NCI-H345 (cell line): ENCODE measurements at places on chromosomes 6 and 20.

DNA sequence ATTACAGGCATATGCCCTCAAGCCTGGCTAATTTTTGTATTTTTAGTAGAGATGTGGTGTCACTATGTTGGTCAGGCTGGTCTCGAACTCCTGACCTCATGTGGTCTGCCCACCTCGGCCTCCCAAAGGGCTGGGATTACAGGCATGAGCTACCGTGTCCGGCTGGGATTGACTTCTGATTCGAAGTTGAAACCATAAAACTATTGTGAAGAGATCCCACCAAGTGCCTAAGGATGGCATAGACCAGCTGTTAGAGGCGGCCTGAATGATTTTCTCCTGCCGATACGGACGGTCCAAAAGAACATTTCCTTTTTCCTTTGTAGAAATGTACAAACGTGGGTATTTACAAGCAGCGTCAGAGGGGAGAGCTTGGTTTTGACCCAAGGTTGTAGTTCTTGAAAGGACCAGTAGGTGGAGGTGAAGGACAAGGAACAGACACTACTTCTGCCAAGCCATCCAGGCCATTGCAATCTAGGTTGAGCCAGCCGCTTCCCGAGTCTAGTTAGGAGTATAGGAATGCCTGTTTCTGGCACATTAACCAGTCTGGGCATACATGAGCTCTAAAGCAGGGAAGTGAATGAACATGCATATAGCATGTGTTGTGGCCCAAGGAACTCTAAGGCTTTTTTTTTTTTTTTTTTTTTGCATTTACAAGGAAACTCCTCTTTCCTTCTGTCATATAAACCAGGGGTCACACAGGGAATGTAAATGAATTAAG, 29.0 kb downstream of the MOCS3 start:
- DNase-seq: peak; percentile 89

DNA sequence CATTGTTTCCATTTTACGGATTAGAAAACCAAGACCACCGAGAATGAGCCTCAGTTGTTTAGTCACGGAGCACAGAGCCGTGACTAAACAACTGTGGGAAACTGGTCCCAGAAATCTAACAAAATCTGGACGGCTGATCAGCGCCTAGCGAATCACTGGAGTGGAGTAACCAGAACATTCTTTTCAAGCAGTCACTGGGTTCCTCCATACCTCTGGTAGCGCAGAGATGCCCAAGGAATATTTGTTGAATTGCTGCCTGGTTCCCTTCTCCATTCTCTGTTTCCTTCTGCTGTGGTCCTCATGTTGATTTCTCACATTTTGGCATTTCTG, 62.0 kb downstream of the GPX5 start:
- no peak for DNase-seq

- no peak for DNase-seq
Measured at GRCh38 chr6:90720404-90720803, 133.5 kb upstream of the MAP3K7 start.

- no peak for DNase-seq
Measured at GRCh38 chr20:50560867-50561266, 50.7 kb downstream of the PTPN1 start.

DNA sequence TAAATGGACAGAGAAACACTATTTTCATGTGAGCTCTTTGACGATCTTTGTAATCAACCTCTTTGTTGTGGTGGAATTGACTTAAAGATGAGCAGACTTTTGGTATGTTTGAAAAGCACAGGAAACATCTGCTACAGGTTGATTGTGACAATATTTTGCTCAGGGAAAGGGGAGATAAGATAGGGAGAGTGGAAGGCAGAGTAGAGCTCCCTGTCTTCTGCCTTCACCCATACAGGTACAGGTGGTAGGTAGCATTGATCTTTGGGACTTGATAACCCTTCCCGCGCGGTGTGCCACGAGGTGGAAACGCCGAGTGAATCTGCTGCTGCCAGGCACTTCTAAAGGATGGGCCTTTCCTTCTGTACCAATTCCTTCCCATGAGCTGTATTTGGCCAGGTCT, 183.6 kb downstream of the UTRN start:
- no peak for DNase-seq

GRCh38 chr20:63580796-63581461, 6.9 kb upstream of the HELZ2 start:
- peak; percentile 23 for DNase-seq

- no peak for DNase-seq
Measured at GRCh38 chr6:168004023-168004422, 6.6 kb downstream of the KIF25 start.

DNA sequence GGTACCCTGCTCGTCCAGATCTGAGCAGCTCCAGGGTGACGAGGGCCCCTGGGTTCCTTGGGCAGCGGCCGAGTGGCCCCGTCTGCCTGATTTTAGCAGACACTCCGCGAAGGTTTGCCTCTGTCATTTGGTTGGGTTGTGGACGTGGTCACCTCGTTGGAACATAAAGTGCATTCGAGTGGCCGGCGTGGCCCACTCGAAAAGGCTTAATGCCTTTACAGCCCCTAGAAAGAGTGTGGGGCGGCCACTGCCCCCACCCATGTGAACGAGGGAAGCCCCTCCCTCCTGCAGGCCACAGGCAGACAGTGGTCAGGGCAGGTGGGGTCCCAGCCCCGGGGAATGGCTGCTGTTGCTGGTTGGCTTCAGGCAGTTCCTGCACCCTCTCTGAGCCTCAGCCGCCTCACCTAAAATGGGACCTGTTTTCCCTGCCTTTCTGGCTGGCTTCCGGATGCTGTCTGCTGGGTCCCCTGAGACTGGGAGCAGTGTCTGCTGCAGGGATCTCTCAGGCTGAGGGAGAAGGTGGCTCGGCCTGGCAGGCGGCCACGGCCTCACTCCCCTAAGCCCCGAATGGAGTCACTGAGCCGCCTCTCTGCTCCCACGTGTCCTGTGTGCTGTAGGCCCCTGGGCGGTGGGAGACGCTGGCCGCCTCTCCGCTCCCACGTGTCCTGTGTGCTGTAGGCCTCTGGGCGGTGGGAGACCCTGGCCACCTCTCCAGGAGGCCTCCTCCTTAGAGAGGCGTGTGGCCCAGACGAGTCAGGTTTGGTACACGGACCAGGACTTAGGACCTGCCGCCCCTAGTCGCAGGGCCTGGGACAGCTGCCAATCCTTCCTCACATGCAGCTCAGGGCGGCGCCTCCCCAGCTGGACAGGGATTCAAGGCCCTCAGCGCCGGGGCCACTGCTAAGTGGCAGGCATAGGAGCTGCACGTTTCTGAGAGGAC, 233.0 kb downstream of the ERMARD start:
- DNase-seq: no peak

DNA sequence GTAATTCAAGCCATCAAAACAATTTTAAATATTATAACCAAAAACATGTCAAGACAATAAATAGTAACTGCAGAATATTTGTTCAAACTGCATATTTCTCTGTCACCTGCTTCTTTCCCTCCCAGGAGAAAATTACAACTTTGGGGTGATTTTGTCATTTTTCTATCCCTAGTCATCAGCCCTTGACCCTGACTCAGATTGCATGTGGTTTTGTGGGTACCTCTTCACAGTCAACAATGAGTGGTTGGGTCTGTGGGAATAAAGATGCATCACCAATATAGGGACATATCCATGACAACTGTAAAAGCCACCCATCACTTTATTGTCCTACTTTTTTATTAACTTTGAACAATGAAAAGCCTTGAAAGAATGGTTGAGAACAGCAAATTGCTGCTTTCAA, 7.3 kb downstream of the COL10A1 start:
- DNase-seq: no peak

DNA sequence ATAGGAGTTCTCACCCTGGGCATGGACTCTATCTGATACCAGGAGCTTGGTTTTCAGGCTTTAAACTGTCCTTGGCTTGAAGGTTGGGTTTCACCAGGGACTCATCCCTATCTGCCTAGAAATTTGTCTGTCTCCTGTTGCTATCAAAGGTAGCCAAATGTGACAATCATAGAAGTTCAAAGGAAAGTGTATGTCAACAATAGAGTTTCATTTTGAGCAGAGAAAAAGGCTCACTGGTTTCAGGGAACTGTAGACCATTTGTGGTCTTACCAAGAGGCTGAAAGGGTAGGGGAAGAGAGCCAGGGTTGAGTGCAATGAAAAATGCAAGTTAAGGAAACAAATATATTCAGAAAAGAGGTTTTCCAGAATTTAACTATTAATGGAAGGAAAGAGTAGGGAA, 966.8 kb upstream of the CITED2 start:
- no peak for DNase-seq

- DNase-seq: no peak
Measured at GRCh38 chr6:140105241-140105640, 730.8 kb upstream of the CITED2 start.

DNA sequence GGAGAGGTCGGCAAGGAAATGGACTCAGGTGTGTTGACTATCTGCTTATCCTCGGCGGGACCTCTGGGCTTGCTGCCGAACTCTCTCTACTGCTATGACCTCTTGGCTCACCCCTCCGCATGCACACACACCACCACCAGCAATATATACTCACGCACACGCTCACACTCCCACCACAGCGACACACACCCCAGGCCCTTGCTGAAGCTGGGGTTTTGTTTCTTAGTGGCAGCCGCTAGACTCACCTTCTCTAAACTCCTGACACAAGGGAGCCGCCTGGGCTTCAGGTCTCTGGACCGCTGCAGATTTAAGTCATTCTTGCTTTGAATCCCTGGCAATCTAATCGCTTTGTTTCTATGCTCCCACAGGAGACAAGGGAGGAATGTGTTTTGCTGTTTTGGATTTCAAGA, 59.4 kb upstream of the BACH2 start:
- DNase-seq: no peak

GRCh38 chr20:52532674-52533073, 341.1 kb upstream of the ZFP64 start:
- DNase-seq: no peak

- DNase-seq: no peak
Measured at GRCh38 chr6:1381481-1382330, 7.7 kb upstream of the FOXF2 start.

DNA sequence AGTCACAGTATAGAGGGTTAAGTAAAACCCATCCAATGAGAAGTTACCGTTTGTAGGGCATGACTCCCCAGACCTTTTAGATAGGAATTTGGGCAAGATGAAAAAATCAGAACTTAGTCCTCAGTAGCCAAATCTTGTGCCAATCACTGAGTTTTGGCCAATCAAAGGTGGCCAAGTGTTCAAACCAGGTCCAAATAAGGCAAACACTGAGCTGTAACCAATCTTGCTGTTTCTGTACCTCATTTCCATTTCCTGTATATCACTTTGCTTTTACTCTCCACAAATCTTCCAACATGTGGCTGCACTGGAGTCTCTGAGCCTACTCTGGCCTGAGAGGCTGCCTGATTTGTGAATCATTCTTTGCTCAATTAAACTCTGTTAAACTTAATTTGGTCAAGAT, 81.8 kb upstream of the GPR6 start:
- DNase-seq: no peak

- no peak for DNase-seq
Measured at GRCh38 chr6:151962246-151962846, 154.9 kb downstream of the ESR1 start.

DNA sequence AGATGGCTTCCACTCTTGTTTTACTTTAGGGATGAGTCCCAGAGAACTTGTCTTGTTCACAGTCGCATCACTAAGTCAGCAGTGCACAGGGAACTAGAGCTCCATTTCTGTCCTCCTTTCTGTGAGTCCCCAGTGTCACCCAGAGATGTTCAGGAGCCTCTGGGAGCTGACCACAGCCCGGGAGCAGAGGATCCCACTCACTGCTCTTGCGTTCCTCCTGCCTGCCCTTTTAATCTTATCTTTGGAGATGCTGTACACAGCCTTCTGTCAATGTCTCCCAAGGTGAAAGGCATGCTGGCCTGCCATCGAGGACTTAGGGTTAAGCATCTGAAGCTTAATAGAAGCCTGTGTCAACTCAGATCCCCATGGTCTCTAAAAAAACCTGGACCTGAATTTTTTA, 71.2 kb downstream of the IGF2R start:
- DNase-seq: no peak

GRCh38 chr6:79943133-79943532, 4.2 kb downstream of the ELOVL4 start:
- DNase-seq: no peak

GRCh38 chr20:9630554-9630953, 116.2 kb downstream of the LAMP5 start:
- DNase-seq: no peak

DNA sequence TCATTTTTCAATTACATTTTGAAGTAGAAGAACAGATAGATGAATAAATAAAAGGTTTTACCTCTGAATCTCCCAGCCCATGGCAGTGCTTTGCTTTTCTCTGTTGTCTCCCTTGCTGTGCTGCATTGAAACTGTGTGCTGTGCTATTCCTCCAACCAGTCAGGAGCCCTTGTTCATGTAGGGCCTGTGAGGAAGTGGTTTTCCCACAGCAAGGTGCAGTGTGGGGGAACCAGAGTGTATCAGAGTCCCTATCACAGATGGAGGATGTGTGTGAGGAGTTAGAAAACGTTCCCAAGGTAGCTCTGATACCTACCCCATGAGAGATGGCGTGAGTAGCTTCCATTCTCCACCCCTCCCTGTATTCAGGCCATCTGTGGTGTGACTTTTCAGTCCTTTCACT, 72.8 kb upstream of the RALGAPA2 start:
- no peak for DNase-seq

DNA sequence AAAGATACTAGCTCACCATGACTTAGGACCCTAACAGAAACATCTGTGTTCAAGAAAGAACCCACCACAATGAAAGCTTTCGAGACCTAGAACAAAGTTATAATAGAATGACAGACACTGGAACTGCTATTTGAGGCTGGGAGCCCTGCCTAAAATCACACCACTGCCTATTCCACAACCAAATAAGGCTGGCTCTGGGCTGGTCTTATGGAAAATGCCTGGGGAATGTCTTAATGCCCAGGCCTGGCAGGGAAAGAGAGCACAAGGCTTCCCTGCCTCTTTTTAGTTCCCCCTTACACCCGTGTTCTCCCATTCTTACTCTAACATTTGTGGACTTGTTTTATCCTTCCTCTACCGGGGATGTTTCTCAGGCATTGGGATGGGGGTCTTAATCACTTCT, 5.6 kb upstream of the METTL24 start:
- no peak for DNase-seq

- DNase-seq: no peak
Measured at GRCh38 chr6:90703336-90703735, 116.5 kb upstream of the MAP3K7 start.

DNA sequence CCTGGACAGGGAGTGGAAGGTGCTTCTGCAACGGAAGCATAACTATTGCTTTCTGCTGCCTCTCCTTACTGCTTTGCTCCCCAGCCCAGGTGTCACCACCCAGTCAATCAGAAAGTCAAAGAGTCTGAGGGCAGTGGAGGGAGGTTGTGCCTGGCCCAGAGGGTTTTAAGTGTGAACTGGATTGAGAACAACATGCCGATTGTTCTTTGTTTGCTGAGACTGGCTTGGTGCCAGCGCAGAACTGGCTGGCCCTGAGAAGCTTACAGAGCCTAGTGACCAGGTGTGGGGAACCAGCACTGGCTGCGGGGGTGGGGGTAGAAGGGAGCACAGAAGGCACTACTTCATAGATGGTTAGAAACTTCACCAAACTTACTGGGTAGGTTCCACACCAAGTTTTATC, 31.1 kb upstream of the ENPP4 start:
- DNase-seq: peak; percentile 84

GRCh38 chr6:30712441-30712945, 4.6 kb downstream of the MDC1 start:
- no peak for DNase-seq

- DNase-seq: no peak
Measured at GRCh38 chr6:153058909-153059308, 56.4 kb upstream of the MTRF1L start.
